ENCODE measurements at places on chromosomes 2 and 18. TPM values are rescaled to one million over a fixed set of nuclear protein-coding genes. Genes with fewer than 3 reads are reported as not detected.

ALK gene
- 2.1 TPM for total RNA-seq

TSPYL6 gene
- total RNA-seq, result not detected

DNA sequence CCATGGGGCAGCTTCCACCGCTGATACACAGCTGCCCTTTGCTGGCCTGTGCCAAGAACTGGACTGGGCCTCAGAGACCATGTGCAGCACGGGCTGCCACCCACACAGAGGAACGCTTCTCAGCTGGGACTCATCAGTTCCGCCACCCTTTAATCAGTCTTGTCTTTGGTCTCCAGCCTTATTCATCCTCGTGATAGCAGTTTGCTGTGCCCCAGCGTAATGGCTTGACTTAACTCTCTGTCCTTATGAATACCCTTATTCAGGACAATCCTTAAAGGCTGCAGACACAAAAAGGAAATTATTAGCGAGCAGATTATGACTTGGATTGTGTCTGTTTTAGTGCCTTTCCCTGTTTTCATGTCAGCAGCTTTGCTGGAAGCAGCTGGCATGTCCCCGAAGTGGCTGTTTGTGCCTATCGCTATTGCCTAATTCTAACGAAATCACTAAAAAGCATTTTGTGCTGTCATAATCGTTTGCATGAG is 108.9 kb upstream of the DAPL1 start:
- peak; percentile 5 for DNase-seq

DNA sequence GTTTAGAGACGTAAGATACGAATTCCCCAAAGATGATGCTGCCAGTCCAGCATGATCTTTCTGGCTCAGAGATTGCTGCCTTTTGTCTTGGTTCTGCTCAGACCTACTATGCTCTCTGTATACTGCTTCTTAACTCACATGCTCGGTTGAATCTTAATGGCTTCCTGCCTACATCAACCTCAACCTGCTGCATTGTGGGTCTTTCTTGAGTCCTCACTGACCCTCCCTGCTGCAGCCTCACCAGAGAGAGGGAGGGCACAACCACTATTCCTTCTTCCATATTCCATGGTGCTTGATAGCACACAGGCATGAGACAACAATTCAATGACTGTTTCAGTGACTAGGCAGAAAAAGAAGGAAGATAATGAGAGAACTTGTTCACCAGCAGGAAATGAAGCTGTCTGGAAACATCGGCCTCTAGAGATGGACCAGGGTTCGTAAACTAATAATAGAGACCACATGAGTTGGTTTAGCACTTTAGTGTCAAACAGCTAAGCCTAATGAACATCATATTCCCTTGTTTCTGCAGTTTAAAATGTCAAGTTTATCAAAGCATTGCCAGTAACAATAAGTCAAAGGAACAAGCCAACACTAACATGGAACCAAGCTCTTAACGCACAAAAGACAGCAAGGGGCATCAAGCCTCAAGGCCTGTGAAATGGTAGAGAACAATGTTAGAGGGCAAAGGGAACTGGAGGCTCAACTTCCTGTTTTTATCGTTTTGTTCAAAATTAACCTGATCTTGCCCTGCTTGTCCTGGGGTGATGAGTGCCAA is 333.9 kb downstream of the PDE11A start:
- no peak for DNase-seq

GRCh38 chr18:54641734-54642133 is 50.7 kb downstream of the DYNAP start:
- DNase-seq, result no peak

- no peak for DNase-seq
Observed at GRCh38 chr2:240593703-240594451, 7.3 kb downstream of the CAPN10 start.

- no peak for DNase-seq
Observed at GRCh38 chr2:154452906-154453493, 245.5 kb upstream of the KCNJ3 start.
